CD4-positive, alpha-beta memory T cell (primary cell): ENCODE measurements at places on chromosomes 5 and 9. TPM values are rescaled to one million over a fixed set of nuclear protein-coding genes. Genes with fewer than 3 reads are reported as not detected.

GRCh38 chr5:74816875-74817274, 49.3 kb downstream of the FAM169A start:
- no peaks in the 10 kb centered on the region for H3K4me1 ChIP-seq
- H3K4me3 ChIP-seq: no peak overlapping the region
- H3K27me3 ChIP-seq: no peaks in the 10 kb centered on the region
- no peak overlapping the region for H3K27ac ChIP-seq
- no peaks in the 10 kb centered on the region for H3K36me3 ChIP-seq

DNA sequence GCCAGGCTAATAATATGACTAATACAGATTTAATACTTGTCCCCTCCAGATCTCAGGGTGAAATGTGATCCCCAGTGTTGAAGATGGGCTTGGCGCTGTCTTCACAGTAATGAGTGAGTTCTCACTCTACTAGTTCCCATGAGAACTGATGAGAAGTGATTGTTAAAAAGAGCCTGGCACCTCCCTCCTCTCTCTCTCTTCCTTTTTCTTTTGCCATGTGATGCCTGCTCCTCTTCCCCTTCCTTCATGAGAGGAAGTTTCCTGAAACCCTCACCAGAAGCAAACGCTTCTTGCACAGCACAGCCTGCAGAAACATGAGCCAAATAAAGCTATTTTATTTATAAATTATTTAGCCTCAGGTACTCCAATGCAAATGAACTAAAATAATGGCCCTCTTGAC, 55.2 kb downstream of the GLDC start:
- H3K27me3 ChIP-seq: no peaks in the 10 kb centered on the region
- H3K4me1 ChIP-seq: no peaks in the 10 kb centered on the region
- DNase-seq: no peak
- H3K4me3 ChIP-seq: no peak overlapping the region
- no peak overlapping the region for H3K27ac ChIP-seq

Gene SPINK6
- not detected for total RNA-seq

Gene ASB6
- total RNA-seq: 33.1 TPM

GRCh38 chr9:121597698-121598166, 53.7 kb upstream of the DAB2IP start:
- peaks cover 8% of the 10 kb centered on the region for H3K27me3 ChIP-seq
- DNase-seq: no peak
- no peak overlapping the region for H3K4me3 ChIP-seq
- H3K4me1 ChIP-seq: no peaks in the 10 kb centered on the region
- no peaks in the 10 kb centered on the region for H3K36me3 ChIP-seq

DNA sequence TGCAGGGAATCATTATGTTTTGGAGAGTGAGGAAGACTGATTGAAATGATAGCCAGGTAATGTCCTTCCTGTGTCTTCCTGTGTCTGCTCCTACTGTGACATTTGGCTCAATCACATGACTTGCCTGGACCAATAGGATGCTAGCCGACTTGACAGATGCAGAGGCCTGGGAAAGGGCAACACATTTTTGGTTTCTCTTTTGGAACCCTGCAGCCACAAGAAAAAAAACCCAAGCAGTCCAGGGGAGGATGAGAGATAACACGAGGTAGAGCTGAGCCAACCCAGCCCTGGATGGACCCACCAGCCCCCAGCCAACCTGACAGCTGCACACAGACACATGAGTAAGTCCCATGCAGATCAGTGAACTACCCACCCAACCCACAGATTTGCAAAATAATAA, 256.1 kb upstream of the SMARCA2 start:
- no peaks in the 10 kb centered on the region for H3K27me3 ChIP-seq
- no peaks in the 10 kb centered on the region for H3K4me1 ChIP-seq
- H3K36me3 ChIP-seq: no peaks in the 10 kb centered on the region
- no peak overlapping the region for H3K27ac ChIP-seq

Gene SNAPC4
- total RNA-seq: 15.4 TPM

GRCh38 chr5:76764374-76764773, 48.4 kb downstream of the F2R start:
- H3K27ac ChIP-seq: no peak overlapping the region
- H3K36me3 ChIP-seq: no peaks in the 10 kb centered on the region
- H3K4me3 ChIP-seq: no peak overlapping the region
- no peak for DNase-seq
- no peaks in the 10 kb centered on the region for H3K27me3 ChIP-seq
- no peaks in the 10 kb centered on the region for H3K4me1 ChIP-seq

DNA sequence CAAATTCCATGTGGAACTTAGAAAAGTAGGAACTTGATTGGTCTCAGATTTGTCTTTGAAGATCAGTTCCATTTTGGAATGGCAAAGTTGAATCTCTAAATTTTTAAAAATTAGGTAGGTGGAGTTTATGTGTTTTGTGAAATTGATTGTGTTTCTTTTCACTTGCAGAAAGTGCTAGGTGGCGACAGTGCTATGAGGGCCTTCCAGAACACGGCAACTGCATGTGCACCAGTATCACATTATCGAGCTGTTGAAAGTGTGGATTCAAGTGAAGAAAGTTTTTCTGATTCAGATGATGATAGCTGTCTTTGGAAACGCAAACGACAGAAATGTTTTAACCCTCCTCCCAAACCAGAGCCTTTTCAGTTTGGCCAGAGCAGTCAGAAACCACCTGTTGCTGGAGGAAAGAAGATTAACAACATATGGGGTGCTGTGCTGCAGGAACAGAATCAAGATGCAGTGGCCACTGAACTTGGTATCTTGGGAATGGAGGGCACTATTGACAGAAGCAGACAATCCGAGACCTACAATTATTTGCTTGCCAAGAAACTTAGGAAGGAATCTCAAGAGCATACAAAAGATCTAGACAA, 2.8 kb downstream of the PHAX start:
- H3K4me1 ChIP-seq: peaks cover 44% of the 10 kb centered on the region
- H3K27ac ChIP-seq: no peak overlapping the region
- no peaks in the 10 kb centered on the region for H3K27me3 ChIP-seq
- H3K4me3 ChIP-seq: no peak overlapping the region
- peaks cover 26% of the 10 kb centered on the region for H3K36me3 ChIP-seq

Gene MYMK
- total RNA-seq: not detected

Gene ANAPC2
- total RNA-seq: 125 TPM

DNA sequence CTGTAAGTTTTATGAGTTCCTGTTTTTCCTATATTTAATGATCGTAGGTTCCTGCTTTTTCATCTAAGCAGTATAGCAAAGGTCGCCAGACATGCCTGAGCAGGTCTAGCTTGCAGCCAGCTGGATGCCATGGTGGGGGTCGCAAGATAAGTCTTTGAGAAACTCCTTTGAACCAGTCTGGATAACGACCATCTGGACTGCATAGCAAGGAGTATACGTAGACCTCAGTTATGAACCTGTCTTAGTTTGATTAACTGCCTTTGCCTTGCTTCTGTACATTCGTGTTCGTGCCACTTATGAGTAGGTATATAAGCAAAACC, 8.4 kb upstream of the SPATA31E1 start:
- no peaks in the 10 kb centered on the region for H3K4me1 ChIP-seq
- no peak for DNase-seq
- no peaks in the 10 kb centered on the region for H3K36me3 ChIP-seq
- H3K27ac ChIP-seq: no peak overlapping the region

Gene ASS1
- not detected for total RNA-seq

Gene C9orf153
- total RNA-seq: 0.87 TPM

- DNase-seq: no peak
- H3K4me3 ChIP-seq: no peak overlapping the region
- H3K4me1 ChIP-seq: no peaks in the 10 kb centered on the region
Observed at GRCh38 chr5:68911840-68912690, 181.7 kb upstream of the SLC30A5 start.

DNA sequence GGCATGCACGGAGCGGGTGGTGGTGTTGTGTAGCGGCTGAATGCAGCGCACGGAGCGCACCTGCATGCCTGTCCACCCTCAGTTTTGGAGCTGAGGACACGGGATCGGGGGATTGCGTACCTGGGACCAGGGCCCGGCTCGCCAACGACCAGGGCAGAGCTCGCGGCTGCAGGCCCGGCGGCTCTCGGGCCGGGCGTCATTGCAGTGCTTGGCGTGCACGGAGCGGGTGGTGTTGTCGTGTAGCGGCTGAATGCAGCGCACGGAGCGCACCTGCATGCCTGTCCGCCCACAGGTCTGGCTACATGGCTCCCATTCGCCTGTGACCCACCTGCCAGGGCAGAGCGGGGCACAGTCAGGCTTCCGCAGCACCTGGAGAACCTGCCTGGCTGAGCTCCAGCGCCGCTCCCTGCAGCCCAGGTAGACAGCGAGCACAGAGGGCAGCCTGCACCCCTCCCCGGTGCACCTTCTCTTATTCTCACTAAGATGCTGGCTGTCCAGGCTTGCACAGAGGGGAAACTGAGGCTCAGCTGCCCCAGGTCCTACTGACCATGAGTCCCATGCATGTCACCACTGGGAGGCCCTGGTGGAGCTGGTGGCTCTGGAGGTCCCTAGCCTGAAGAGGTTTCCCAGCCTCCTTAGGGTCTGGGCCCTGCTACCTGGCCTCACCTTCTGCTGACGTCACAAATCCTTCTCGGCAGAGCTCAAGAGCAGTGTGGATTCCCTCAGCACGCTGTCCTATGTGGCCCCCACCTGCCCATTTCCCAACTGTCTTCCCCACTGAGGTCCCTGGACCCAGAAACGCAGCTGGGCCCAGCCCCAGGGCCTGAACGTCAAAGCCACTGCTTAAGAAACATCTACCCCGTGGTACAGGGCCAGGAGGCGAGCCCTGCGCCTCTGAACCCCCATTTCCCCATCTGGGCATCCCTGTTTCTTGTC, 64.9 kb downstream of the ZNF354C start:
- H3K4me1 ChIP-seq: no peaks in the 10 kb centered on the region
- no peak overlapping the region for H3K4me3 ChIP-seq
- H3K27me3 ChIP-seq: no peaks in the 10 kb centered on the region
- H3K36me3 ChIP-seq: no peaks in the 10 kb centered on the region
- H3K27ac ChIP-seq: no peak overlapping the region
- no peak for DNase-seq

DNA sequence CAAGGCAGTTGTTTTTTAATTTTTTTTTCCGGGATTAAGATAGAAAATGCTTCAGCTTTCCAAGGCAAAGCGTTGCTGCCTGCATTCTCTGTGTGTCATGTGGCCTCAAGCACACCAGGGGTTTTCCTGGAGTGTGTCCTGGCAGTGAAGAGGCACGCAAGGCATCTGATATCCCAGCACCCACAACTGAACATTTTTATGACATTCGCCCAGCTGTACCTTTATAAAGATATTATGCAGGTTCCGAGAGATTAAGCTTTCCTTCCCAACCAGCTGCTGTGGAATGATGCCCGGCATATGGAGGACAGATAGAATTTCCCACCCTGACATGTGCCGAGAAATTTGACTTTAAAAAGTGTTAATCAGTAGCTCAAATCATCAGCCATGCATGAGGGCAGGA, 205.6 kb downstream of the GADD45G start:
- H3K36me3 ChIP-seq: no peaks in the 10 kb centered on the region
- H3K4me1 ChIP-seq: no peaks in the 10 kb centered on the region
- H3K27me3 ChIP-seq: no peaks in the 10 kb centered on the region
- no peak overlapping the region for H3K4me3 ChIP-seq
- no peak for DNase-seq

DNA sequence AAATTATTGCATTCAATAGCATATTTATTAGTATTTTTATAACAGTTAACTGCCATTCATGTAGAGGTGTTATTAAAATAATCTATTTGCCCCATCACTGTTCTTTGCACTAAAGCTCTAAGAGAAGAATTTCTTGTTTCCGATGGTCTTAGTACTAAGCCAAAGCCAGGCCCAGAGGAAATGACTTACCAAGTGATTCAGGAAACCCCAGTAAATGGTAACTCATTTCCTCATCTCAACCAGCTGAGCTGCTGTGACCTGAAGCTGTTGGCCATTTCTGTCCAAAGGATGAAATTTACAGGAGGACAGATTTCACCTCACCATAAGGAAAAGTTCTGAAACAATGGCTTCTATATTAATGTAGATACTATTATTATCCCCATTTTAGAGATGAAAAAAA, 117.0 kb downstream of the PIK3R1 start:
- H3K4me1 ChIP-seq: no peaks in the 10 kb centered on the region
- no peaks in the 10 kb centered on the region for H3K27me3 ChIP-seq
- DNase-seq: no peak
- H3K4me3 ChIP-seq: no peak overlapping the region
- H3K27ac ChIP-seq: no peak overlapping the region

DNA sequence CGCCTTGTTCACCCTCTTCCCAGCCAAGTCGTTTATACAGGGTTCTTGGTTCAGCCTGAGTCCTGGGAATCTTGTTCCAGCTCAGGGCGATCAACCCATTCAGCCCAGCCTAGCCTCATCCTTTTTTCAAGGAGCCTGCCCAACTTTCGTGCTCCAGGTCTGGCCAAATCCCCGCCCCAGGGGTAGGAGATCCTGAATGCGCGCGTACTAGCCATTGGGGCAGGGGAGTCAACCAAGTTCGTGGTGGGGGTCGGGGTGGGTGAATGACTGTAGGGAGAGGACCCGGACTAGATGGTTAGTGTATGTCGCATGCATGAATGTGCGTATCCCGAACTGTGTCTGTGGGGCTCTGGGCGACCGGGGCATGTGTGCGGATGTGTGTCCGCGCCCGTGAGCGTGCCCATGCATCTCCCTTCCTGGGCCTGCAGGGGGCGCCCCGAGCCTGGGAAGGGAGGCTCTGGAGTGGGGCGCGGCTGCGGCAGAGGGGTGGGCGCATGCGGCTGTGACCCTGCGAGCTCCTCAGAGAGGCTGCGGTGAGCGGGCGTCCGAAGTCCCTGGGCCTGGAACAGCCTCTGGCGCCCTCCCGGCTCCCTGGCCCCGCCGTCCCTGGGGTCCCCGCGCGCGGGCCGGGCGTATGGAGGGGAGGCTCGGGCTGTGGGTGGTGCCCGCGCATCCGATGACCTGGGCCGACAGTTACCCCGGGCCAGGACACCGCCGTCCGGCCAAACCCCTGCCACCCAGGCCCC, 8.7 kb downstream of the CCL21 start:
- DNase-seq: peak; percentile 75
- peaks cover 7% of the 10 kb centered on the region for H3K4me1 ChIP-seq
- no peaks in the 10 kb centered on the region for H3K36me3 ChIP-seq

GRCh38 chr5:163941079-163941478, 435.7 kb downstream of the MAT2B start:
- H3K4me1 ChIP-seq: no peaks in the 10 kb centered on the region
- no peaks in the 10 kb centered on the region for H3K36me3 ChIP-seq
- DNase-seq: no peak
- no peak overlapping the region for H3K4me3 ChIP-seq

GRCh38 chr5:157252711-157253465, 13.0 kb upstream of the CYFIP2 start:
- H3K4me3 ChIP-seq: no peak overlapping the region
- peaks cover 57% of the 10 kb centered on the region for H3K36me3 ChIP-seq
- peak; percentile 84 for DNase-seq
- peaks cover 100% of the 10 kb centered on the region for H3K4me1 ChIP-seq
- peak overlapping the region; percentile 64 for H3K27ac ChIP-seq

Gene FCN2
- not detected for total RNA-seq

GRCh38 chr5:54551292-54551691, 33.7 kb downstream of the SNX18 start:
- no peaks in the 10 kb centered on the region for H3K27me3 ChIP-seq
- no peak overlapping the region for H3K4me3 ChIP-seq
- H3K4me1 ChIP-seq: no peaks in the 10 kb centered on the region
- DNase-seq: no peak

DNA sequence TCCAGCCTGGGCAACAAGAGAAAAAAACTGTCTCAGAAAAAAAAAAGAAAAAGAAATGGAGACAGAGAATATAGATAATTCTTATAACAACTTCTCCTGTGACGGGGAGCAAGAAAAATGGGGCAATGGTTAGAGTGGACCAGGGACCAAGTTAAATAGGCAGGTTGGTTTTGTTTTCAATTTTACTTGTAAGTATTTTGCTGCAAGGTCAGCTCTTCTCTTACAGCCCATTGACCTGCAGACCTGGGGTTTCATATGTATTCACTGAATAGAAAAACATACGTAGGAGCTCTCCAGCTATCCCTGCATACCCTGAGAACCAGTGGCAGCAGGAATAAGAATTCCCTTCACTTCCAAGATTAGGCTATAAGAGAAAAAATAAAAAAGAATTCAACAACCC, 29.2 kb upstream of the IL13 start:
- H3K4me1 ChIP-seq: peaks cover 7% of the 10 kb centered on the region
- H3K4me3 ChIP-seq: no peak overlapping the region
- no peak overlapping the region for H3K27ac ChIP-seq
